Activated gamma-delta T cell treated with anti-CD3 and anti-CD28 coated beads, Interleukin-2, amount 50 U/mL, for 16 hours (primary cell): ENCODE measurements at places on chromosomes 3 and 15.

DNA sequence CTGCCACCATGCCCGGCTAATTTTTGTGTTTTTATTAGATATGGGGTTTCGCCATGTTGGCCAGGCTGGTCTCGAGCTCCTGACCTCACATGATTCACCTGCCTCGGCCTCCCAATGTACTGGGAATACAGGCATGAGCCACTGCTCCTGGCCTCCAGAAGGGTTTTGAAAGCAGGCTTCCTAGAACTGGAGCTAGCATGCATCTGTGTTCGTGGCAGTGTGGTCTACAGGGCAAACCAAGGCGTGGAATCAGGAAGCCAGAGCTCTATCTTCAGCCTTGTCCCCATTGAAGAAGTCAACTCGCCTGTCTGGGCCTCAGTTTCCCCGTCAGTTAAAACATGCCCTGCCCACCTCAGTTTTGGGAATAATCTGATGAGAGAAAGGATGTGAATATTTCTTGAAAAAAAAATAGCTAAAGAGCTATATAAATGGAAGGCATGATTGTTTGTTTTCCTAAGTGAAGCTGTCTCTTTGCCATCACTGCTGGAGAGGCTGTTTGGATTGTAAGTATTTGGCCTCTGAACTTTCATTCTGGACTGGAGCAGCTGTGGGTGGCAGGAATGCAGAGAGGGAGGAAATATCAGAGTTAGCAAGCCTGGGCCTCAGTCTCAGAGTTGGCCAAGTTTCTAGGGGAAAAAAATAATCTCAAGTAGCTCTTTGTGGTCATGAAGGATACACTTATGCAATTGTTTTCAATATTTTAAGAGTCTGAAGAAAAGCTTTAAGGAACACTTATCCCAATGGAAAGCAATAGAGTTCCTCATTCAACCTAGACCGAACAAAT lies 36.5 kb upstream of the UACA start:
- DNase-seq = no peak

DNA sequence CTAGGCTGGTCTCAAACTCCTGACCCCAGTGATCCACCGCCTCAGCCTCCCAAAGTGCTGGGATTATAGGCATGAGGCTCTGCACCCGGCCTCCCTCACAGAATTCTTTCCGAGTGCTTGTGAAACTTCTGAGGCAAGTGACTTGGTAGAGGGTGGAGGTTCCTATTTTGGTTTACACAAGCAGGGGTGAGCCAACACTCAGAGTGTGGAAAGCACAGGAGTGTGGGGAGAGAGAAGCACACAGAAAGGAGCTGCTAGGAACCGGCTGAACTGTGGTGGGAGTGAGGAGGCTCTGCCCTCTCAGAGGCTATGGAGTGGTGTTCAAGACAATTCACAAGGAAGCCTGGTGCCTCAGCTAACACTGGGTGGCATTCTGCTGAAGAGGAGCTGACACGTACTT lies 7.7 kb downstream of the CAPN3 start:
- no peak for DNase-seq

DNA sequence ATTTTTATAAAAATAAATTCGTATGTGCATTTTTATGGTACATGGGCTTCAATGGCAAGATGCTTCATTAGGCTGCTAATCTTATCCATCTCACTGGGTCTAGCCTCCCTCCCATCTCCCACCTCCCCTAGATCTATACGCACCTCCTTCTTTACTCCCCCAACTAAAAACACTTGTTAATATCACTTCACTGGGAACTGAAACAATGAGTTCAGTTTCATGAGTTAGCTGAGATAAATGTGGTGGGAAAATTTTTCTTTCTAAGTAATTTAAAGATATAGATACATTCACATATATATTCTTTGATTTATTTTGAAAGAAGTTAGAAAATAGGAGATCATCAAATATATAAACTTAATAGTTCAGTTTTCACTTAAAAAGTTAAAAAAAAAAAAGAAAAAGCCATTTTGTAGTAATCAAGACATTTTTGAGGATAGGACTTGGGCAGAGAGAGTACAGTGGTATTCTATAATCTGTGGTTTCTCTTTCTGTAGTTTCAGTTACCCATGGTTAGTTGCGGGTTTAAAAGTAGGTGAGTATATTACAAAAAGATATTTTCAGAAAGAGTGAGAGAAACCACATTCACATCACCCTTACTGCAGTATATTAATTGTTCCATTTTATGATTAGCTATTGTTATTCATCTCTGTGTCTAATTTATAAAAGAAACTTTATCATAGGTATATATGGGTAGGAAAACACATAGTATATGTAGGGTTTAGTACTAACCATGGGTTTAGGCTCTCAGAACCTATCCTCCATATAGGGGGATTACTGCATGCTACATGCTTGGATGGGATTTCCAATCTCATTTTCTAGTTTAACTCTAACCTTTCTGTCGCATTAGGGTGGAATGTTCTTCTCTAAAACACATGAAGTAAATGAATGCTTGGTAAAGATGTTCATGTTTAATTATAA lies 316.0 kb upstream of the CBLB start:
- DNase-seq = no peak

DNA sequence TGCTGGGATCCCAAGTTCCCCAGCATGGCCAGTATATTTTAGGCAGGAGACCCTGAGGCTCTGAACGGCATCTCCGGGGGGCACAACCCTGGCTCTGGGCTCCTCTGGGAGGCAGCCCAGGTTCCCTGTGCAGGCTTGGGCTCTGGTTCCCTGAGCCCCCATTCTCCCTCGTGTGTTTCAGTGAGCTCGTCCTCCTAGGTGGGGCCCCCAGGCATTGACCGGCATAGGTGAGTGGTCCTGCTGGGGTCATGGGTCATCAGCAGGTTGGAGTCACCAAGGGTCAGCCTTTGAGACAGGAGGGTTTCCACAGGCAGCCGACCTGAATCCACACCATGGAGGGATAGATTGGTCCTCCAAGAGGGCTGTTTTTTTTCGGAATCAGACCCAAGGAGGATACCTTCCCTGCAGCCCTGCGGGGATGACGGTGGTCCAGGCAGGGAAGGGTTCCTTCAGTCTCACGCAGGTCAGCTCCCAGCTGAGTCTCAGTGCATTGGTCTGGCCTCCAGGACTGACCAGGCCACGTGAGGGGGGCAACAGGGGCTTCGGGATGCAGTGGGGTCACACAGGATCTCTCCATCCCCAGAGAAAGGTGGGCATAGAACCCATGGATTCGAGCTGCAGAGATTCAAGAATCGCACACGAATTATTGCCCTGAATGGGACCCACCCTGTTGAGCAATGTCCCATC lies 226.0 kb downstream of the SNRPN start:
- no peak for DNase-seq

DNA sequence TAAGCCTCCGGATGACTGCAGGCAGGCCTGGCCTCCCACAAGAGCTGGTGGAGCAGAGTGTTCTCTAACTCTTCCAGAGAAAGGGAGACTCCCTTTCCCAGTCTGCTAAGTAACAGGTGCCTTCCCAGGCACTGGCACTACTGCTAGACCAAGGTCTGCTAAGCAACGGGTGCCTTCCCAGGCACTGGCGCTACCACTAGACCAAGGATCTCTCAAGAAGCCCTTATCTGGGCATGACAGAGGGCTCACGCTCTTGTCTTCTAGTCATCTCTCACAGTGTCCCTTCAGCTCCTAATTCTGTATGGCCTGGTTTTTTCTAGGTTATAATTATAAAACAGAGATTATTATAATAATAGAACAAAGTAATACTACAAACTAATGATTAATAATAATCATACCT lies 27.8 kb downstream of the MYL3 start:
- no peak for DNase-seq

DNA sequence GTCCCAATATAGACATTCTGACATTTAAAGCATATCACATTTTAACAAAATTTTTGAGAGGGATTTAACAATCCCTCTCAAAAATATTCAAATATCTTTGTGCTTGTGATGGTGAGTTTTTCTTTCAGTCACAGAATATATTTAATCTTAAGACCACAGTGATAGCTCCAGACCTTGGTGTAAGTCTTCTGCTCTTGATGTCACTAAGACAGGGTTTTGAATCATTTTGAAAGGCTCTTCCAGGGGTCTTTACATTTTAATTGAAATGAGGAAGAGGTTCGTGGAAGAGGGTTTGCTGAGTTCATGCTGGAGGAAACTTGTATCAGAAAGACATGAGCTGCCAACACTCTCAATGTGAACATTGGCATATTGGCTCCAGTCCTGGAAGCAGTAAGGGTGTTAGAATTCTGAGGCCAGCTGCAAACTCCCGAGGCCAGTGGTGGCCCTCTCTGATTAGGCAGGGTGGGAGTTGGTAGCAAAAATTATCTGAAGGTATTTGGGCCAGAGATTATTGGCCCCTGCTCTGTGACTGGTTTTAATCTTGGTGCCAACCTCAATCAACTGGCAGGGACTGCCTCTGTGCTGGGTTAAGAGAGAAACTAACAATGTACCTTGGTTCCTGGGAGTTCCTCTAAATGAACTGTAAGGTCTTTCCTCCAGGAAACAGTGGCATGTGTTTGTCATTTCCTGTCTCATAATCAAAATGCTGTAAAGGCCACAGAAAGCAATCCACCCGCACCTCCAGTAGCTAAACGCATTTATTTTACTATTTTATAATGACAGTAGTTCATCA lies 5.3 kb downstream of the POU1F1 start:
- no peak for DNase-seq

- DNase-seq = no peak
Measured at GRCh38 chr15:70440416-70441138, 322.8 kb downstream of the UACA start.

GRCh38 chr3:155984791-155985417 lies 114.5 kb downstream of the GMPS start:
- no peak for DNase-seq

DNA sequence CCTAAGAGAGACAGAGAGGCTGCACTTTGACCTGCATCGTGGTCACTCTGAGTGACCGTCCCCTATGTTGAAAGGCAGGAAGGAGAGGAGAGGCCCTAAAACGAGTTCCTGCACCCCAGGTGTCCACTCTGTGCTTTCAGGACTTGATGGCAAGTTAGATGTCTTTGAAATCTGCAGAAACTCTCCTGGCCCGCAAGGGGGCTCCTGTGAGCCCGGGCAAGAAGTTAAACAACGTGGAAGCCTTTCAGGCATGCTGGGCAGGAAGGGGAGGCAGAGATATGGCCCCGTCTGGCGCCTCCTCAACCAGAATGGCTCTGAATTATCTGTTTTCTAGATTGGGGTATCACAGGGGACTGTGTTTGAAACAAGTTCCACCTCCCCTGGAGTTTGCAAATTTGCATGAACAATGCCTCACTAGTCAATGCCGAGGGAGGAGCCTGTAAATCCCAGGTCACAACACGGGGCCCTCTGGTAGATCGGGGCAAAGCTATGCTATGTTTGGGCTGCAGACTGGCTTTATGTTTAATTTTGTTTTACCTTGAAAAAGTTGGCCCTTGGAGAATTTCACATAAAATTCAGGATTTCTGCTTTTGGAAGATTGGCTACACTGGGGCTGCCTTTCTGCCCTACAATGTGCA lies 9.8 kb downstream of the CTXND1 start:
- DNase-seq = no peak

DNA sequence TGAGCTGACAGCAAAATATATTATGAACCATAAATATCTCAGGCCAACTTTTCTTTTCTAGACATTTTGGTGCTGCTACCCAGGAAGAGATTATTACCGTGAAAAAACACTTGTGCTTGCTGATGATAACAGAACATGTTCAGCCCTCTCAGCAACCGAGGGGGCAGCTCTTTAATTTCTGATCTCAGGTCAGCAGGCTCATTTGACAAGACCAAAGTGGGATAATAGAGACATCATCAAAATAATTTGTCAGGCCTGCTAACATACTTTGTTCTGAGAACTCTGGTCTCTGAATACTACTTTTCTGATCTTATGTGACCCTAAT lies 645.9 kb upstream of the KCNMB2 start:
- no peak for DNase-seq

GRCh38 chr15:40856746-40857145 lies 12.9 kb downstream of the SPINT1 start:
- no peak for DNase-seq

GRCh38 chr15:77569729-77570125 lies 63.0 kb downstream of the LINGO1 start:
- no peak for DNase-seq

DNA sequence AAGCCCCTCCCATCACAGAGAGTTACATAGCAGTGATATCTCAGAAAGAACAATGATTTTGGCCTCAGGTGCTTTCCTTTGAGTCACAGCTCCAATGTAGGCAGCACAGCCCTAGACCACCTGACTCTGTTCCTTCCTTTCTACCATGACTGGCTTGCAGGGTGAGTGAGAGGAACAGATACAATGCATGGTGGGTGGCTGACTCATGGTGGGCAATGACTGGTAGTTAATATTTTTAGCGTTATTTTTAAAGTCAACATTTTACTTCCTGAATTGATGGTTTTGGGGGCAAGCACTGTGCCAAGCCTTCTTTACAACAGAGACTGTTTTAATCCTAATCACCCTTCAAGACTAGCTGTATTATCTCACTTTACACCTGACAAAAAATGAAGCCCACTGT lies 32.8 kb upstream of the ST3GAL6 start:
- no peak for DNase-seq

DNA sequence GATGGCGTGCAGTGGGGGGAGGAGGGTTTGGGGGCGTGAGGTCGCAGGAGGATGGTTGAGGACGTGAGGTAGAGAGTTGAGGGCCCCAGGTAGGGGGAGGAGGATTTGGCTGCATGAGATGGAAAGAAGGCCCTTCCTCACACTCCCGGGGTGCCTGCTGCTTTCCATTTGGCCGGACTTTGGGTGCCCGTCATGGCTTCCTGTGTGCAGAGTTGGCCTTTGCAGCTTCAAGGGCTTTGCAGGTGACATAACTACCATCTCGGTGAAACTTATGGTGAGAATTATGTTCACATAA lies 1.7 kb downstream of the MLF1 start:
- DNase-seq = no peak

DNA sequence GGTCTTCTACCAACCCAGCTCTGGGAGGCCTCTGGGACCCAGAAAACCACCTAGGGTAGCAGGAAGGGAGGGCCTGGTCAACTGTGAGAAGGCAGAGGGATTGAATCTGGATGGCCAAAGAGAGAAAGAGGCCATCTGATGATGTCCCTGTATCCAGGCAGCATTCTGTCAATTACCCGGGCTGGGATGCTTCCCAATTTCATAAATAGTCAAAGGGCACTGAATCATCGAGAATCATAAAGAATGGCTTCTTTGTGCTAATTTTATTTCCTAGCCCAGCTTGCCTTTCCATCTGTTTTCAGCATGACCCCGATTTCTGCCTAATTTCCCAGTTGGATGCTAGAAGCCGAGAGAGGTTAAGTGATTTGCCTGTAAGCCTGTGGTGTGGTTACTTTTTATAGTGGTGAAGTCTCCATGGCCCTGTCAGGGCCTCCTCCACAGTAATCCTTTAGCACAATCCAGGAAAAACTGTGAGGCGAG lies 129.2 kb downstream of the FAM43A start:
- no peak for DNase-seq

- DNase-seq = no peak
Measured at GRCh38 chr3:128051459-128051836, 789 bp upstream of the SEC61A1 start.

- DNase-seq = no peak
Measured at GRCh38 chr15:77500989-77501388, 80.3 kb downstream of the HMG20A start.

DNA sequence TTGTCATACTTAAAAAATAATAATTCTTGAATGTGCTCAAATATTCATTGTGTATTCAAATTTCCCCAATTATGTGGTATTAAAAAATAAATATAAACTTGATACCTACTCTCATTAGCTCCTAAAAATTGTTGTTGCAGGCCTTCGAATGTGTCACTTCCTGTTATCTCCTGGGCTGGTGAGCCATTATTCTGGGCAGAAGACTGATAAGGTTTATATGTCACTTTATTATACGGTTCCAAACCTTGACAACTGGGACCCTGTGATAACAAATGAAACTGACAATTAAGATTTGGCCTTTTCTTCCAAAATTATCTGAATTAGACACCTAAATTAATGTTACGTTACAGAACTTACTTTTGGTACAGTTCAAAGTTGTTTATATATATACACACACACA lies 15.0 kb downstream of the CEP152 start:
- DNase-seq = no peak
